Activated naive CD8-positive, alpha-beta T cell treated with anti-CD3 and anti-CD28 coated beads, Interleukin-2, amount 50 U/mL, for 24 hours (primary cell): ENCODE measurements at places on chromosomes 7 and 10.

- DNase-seq, result no peak
Observed at GRCh38 chr7:35012160-35012559, 25.1 kb downstream of the DPY19L1 start.

GRCh38 chr10:70889291-70889690 lies 926 bp upstream of the PCBD1 start:
- DNase-seq, result no peak

DNA sequence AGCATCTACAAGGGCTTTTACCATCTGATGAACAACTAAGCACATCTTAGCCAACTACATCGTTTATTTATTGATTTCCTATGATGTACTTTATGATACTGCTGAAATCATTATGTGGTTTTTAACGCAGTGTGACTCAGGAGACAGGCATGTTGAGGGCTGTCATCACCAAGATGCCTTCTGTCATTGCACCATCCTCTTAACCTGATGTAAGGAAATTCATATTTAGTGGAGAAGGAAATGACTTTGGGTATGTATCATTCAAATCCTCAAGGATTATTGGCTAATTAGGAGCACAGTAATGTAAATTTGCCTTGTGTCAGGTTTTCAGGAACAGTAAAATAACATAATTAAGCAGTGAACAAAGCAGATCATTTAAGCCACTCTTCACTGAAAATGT lies 138.5 kb upstream of the MGMT start:
- no peak for DNase-seq

GRCh38 chr10:129641982-129642381 lies 174.9 kb downstream of the MGMT start:
- no peak for DNase-seq

DNA sequence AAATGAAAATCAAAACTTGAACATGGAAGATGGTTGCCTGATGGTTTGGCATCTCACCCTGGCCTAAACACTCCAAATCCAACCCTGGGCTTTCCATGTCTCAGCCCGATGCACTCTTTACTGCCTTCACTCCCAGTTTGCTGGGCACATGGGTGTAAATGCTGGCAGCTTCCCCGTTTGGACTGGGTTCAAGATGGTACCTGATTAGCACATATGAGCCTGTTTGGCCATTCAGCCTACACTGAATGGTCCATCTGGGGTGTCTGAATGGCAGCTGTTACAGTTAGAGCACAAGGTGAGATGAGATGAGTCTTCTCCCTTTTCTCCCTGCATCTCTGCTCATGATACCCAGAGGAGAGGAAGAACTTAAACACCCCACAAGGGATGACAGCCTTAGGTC lies 37.1 kb downstream of the ATXN7L1 start:
- no peak for DNase-seq

DNA sequence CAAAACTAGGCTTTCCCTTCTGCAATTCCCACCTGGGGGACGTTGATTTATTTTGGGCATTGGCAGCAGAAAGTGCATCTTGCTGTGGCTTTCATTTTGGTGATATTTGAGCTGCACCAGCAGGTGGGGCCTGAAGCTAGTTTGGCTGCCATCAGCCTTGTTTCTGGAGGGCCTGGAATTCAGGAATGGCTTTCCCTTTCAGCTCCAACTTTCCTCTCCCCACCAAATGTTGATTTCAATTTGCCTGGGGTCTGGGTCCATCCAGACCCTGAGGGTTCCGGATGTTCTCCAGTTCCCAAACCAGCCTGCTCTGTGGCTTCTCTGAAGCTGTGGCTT lies 640.4 kb downstream of the TYW1 start:
- DNase-seq, result no peak

- no peak for DNase-seq
Observed at GRCh38 chr7:12244129-12244528, 33.0 kb downstream of the TMEM106B start.

- no peak for DNase-seq
Observed at GRCh38 chr7:28044825-28045224, 135.8 kb downstream of the JAZF1 start.

DNA sequence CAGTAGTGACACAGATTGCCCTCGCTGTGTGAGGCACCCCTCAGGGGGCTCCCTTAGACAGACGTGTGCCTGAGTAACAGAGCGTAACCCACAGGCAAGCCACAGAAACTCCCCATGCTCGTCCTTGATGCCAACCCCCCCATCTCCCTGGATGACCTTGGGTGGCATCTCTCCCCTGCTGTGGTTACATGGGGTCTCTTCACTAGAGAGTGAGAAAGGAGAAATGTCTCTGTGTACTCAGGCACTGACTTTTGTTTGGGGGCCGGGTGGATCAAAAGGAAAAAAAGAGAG lies 1.1 kb upstream of the ASB10 start:
- no peak for DNase-seq

DNA sequence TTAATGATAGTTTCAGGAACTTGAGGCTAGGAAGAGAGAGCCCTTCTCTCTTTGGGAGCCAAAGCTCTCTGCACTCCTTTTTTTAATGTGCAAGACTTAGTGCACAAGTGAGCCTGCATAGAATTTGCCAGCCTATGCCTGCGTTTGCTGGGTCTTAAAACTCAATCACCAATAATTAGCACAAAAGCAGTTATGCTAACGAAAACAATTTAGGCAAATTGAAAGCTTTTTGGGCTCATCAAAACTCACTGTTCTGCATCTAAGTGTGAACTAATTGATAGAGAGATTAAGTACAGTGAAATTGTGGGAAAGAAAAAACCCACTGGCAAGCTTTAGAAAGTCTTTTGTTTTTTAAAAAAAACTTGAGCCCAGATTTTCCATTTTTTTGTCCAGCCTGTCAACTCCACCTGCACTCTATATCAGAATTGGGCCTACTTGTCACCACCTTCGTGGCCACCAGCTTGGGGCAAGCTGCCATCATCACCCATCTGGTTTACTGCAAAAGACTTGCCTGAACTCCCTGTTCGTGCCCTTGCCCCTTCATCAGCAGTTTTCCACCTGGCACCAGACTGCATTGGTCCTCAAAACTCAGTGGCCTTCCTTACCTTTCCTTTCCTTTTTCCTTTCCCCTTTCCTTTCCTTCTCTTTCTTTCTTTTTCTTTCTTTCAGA lies 37.8 kb downstream of the CRHR2 start:
- DNase-seq, result no peak

DNA sequence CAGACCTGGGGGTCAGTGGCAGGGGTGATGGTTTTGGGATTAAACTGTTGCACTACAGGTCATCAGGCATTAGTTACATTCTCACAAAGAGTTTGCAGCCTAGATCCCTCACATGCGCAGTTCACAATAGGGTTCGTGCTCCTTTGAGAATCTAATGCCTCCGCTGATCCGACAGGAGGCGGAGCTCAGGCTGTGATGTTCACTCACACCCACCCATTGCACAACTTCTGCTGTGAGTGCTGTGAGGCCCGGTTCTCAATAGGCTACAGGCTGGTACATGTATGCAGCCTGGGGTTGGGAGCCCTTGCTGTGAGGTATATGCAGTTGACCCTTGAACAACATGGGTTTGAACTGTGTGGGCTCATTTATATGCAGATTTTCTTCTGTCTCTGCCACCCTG lies 416.4 kb downstream of the GFRA1 start:
- no peak for DNase-seq

DNA sequence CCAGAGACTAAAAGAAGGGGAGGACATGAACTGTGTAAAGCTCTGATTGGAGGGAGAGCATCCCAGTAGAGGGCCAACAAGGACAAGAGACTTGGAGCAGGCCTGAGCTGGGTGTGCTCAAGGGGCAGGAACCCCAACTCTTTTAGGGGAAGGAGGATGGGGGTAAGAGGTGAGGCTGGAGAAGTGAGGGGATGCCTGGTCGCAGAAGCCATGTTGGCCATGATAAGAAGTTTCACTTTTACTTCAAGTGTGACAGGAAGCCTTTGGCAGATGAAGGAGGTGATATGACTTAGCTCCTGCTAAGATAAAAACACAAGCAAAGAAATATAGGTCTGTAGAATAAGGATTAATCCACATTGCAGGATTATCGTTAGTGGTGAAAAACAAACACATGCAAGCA lies 208.3 kb downstream of the JAZF1 start:
- DNase-seq, result no peak

DNA sequence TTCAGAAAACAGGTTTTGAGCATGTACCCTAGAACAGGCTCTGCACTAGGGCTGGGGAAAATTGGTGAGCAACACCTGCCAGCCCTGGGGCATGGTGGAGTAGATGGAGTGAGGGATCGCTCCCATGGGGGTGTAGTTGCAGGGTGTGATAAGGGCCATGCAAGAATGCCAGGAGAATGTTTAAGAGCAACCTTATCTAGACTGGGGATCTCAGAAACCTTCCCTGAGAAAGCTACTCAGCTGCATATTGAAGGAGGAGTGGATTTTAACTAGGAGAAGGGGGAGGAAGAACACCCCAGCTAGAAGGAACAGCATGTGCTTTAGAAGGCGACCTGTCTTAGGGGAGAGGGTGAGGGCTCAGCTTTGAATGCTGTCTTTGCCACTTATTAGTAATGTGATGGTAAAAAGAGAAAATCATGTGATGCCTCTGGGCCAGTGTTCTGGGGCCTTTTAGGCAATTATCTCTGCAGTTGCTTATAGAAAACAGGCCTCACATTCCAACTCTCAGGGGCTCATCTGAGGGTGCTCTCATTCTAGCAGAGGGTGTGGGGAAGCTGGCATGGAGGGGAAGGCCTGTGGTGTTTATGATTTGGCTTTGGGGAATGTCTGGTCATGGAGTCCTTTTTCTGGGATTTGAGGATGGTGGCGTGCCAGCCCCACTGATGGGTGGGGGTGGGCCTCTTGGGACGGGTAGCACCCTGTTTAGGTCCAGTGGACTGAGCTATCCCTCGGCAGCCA lies 225.4 kb downstream of the BMPER start:
- no peak for DNase-seq

DNA sequence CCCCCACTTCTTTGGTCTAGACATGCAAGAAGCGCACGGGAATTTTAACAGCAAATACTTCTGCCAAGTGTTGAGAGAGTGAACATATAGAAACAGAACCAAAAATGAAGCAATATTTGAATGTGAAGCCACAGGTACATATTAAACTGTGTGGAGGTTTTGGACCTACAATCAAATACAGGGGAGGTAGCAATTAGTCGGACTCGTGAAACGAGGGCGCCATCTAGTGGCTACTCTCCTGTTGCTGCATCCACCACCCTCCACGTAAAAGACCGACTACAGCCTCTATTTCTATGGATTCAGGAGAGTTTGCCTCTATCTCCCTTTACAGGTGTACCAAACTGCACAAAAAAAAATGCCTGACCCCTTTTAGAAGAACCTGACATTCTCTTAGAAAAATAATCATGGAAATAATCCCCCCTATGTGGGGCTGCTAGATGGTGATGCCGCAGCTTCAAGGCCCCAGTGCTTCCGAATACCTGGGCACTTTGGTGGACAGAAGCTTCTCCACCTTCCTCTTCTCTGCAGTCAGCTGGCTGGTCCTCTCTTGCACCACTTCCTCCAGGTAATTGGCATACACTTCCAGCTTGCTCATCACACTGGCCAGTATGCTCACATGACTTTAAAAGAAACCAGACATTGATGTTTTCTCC lies 31.7 kb downstream of the TECTB start:
- DNase-seq, result peak; percentile 85

DNA sequence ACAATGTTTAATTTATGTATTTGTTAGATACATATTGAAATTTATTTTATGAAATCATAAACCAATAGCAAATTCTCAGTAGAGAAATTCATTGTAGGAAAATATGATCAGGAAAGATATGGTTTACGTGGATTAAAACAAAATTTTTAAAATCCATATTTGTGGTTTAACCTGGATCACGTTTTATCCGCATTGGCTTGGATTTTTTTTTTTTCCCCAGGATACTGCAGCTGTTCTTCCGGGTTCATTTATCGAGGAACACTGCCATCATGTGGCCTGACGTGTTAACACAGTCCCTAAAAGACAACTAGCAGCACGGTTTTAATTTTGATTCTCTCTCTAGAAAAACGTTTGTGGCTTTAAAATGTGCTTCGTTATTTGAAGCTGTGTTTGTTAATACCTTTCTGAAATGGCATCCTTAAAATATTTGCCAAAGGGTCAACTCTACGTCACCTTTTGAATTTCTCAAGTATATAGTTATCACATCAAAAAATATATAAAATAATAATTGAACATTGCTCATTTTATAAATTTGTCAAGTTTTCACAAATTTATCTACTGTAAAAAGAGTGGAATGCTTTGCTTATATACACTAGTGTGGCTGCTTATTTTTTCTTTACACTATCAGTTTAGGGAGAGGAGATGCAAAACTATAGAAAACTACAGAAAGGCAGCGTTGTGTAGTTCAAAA lies 8.7 kb upstream of the ASB4 start:
- peak; percentile 30 for DNase-seq

- no peak for DNase-seq
Observed at GRCh38 chr10:78746155-78746763, 322.5 kb upstream of the ZMIZ1 start.

DNA sequence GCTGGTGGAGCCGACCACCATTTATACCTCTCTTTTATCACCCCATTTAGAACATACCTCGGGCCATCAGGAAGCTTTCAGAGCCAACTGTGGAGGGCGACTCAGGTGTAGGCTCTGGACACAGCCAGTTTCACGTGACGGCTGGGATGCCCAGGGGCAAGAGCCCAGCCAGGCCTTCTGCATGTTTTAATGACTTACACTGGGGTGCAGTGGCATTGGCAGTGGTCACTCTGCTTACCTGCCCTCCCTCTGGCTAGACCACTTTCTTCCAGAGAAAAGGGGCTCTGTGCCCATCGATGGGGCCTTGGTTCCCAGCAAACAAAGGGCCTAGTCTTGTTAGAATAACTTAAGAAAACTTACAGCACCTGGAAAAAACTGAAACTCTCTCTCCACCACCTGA lies 50.0 kb downstream of the PNLIPRP2 start:
- DNase-seq, result no peak

DNA sequence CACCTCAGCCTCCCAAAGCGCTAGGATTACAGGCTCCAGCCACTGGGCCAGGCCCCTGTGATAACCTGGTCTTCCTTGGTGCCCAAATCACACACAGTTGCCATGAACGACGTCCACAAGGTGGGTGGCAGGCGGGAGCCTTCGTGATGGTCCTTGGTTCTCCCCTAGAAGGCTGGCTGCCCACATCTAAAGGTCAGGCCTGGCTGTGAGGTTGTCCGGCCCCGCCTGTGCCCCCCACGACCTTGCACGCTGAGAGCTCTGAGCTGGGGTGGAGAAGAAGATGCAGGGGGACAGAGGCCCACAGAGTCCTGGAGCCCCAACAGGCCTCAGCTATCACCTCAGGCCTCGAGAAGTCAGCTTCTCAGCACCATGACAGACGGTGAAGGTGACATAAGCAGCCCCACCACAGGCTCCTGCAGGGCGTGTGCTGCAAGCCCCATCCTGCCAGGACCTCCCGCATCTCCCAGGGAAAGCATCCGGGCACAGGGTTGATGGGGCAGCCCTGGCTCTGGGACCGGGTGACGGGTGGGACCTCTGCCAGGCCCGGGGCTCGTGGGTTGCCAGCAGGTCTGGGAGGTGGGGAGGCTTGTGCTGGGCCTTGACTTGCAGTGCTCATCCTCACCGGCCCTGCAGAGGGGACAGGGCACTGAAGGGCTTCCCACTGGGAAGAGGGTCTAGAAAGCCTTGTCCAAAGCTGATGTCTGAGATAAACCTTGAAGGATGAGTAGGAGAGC lies 217.4 kb downstream of the WDR37 start:
- DNase-seq, result no peak

GRCh38 chr7:27191161-27191731 lies 6.2 kb upstream of the HOXA11 start:
- no peak for DNase-seq
